Hematopoietic multipotent progenitor cell treated with erythropoietin and hydrocortisone succinate and interleukin-3 and kit ligand, for 15 days (in vitro differentiated cells): ENCODE measurements at places on chromosomes 13 and 19.

- DNase-seq, result no peak
These were observed 51.2 kb upstream of the SHKBP1 start for GRCh38 chr19:40525234-40526051.

DNA sequence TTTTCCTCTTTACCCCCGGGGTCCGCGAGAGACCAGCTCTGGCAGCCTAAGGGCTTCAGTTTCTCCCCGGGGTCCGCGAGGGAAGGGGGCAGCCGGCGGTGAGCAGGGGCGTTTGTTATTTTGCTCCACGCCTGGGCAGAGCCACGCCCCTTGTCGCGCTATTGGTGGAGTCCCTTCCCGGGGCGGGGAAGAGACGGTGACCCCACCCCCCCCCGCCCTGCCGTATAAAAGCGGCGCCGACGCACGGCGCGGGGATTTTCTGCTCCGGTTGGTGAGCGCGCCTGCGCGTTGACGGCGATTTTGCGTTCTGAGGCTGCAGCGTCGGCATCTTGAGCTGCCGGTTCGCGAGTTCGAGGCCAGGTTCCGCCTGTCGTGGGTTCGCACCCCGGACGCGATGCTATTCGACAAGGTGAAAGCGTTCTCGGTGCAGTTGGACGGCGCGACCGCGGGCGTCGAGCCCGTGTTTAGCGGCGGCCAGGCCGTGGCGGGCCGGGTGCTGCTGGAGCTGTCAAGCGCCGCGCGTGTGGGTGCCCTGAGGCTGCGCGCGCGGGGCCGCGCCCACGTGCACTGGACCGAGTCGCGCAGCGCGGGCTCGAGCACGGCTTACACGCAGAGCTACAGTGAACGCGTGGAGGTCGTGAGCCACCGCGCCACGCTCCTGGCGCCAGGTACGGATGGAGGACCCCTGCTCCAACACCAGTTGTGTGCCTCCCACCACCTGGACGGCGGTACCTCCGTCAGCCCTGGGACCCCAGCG, at the start of gene ARRDC2:
Gene ARRDC2, plus strand, starts transcription at position 254 of the 757 bp plus-strand sequence. Its CDS starts 141 bp downstream, at position 395.
- DNase-seq, result peak; percentile 93

- DNase-seq, result no peak
These were observed 12.0 kb upstream of the CYP2A13 start for GRCh38 chr19:41076286-41076685.

DNA sequence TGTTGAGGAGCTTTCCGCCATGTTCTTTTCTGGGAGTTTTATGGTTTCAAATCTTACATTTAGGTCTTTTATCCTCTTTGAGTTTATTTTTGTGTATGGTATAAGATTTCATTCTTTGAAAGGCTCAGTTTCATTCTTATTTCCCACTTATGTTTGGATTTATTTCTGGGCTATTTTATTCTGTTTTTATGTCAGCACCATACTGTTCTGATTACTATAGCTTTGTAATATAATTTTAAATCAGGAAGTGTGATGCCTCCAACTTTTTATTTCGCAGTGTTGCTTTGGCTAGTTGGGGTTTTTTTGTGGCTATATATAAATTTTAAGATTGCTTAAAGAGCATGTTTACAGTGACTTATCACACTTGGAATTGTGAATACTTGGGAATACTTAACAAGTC, 135.1 kb downstream of the SIPA1L3 start:
- no peak for DNase-seq

DNA sequence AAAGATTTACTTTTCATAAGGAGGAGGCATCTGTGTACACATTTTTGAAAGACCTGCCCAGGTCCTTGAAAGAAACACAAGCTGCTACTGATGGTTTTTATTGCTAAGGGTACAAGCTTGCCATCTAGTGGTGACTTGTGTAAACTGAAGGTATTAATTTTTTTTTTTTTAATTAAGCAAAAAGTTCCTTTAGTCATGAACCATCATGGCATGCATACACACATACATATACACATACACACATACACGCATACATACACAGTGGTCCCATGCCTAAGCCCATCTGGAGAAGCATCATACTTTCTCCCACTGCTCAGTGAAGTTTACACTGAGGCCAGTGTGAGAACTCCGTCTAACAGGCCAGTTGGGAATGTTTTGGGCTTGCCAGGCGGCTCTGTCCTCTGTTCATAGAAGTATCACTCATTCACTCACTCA, 312.5 kb downstream of the DCLK1 start:
- peak; percentile 14 for DNase-seq

DNA sequence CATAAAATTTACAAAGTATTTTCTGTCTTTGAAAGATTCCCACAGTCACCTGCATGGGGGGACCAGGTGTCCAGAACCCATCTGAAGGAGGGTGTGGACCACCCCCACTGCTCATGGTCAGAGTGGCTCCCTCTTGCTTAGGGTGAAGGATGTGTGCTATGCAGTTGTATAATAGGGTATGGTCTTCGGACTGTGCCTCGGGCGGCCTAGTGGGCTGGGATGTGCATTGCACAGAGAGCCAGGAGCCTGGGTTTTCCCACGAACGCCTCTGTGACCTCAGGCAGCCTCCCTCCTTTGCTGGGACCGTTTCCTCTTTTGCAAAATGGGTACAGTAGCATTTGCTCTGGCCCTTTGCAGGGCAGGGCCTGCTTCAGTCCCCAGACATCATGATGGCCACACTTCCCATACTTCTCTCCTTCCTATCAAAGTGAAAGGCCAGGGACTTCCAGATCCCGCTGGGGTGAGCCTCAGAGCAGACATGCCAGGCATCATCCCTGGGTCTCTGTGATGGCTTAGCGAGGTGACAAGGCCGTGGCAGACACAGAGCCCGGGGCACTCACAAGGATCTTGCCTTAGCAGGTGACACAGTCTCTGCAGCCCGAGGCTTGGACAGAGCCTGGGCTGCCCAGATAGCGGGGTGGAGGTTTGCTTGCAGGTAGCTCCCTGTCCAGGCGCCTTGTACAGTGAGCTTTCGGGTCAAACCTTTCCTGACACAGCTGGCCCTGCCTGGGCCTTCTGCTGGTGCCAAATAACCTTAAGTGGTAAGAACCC, 59.4 kb upstream of the ZNF536 start:
- no peak for DNase-seq

GRCh38 chr19:34838753-34839431, 65.9 kb upstream of the ZNF599 start:
- DNase-seq, result no peak

- DNase-seq, result no peak
These were observed 385.2 kb downstream of the PCDH20 start for GRCh38 chr13:61030445-61030844.

GRCh38 chr13:109401307-109401706, 385.1 kb downstream of the IRS2 start:
- no peak for DNase-seq

DNA sequence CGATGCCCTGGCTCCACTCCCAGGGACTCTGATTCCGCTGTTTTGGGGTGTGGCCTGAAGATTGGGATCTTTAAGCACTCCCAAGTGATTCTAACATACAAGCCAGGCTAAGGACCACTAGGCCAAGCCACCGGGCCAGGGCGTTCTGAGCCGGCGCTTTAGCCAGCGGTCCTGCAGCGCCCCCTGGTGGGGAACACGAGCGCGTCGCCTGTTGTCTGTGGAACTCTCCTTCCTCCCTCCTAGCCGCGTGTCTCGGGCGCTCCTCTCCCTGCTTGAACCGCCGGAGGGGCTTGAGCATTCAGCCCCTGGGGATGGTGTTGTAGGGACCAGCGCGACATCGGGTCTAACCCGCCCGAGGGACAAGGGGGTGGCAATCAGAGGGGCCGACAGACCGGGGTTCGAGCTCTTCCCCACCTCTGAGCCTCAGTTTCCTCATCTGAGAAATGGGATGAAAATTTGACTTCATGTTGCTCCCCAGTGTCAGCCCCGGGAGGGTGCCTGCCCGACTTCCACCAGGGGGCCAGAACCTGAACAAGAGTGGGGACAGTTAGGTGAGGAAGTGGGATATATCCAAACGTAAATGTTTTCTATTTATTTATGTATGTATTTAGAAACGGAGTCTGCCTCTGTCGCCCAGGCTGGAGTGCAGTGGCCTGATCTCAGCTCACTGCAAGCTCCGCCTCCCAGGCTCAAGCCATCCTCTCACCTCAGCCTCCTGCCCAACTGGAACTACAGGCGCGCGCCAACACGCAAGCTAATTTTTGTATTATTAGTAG, 18.0 kb upstream of the PNMA8B start:
- peak; percentile 71 for DNase-seq

GRCh38 chr13:51874651-51875050, 12.9 kb downstream of the CCDC70 start:
- no peak for DNase-seq

DNA sequence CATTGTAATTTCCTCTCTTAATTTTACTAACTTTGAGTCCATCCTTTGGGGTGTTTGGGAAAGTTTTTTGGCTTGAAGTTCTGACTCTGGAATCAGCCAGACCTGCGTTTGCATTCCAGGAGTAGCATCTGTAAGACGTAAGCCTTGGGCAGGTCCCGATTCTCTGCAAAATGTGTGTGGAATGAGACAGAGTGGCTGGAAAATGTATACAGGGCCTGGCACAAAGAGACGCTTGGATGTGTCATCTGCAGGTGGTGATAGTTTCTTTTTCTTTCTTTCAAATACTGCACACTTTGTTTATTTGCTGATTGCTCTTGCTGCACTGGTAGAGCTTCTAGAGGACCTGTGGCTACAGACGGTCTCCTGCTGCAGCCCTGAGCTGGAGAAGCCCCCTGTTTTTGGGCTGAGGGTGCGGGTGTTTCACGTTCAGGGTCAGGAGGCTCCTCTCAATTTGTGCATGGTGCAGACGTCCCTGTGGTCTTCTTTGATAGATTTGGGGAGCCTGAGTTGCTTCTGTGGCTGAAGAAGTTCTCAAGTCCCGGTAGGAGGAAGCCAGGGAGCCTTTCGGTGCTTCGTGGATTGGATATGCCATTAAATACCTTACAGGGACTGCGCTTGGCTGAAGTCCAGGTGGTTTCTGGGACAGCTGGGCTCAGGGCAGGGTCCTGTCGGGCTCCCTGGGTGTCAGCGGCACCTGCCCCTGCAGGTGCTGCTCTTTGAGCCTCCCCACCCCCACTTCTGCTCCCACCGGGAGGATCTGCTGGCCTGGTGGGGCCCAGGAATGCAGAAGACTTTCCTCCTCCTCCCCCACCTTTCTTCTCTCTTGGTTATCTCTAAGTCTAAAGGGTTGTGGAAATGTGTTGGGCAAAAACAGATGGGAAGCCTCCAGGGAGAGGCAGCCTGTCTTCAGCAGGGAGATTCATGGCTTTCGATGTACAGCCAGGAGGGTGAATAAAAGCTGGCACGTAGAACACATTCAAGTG, 44.0 kb upstream of the GAS6 start:
- DNase-seq, result no peak

- no peak for DNase-seq
These were observed 139.3 kb upstream of the ZNF507 start for GRCh38 chr19:32206065-32206464.

- no peak for DNase-seq
These were observed 534 bp upstream of the HPN start for GRCh38 chr19:35040826-35041547.

DNA sequence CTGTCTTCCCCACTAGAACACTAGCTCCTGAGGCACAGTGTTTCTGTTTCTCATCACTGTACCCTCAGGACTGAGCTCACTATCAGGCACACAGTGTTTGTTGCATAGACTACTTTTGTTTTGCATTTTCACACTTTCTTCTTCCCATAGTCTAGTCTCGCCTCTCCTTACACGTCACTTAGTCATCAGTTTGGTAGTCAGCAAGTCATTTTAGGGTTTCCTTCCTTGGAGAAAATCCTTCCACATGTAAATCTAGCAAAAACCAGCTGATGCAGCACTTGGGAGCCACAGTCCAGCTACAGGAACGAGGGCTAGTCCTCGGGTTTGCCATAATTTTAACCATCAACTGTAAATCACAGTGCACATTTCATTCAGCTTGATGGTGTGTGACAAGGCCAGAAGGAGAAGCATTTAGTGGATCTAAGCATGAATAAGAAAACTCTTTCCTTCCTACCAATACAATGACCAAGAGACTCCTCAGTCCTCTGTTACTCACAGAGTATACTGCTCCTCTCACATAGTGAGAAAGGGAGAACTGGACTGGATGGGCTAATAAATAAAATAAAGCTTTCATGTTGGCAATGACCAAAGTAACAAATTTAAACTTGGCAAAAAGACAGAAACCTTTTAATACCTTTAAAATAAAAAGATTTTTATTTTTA, 221.0 kb downstream of the KLF12 start:
- no peak for DNase-seq

GRCh38 chr13:21318891-21319532, 140.1 kb downstream of the ZDHHC20 start:
- no peak for DNase-seq

GRCh38 chr19:30647891-30648720, 275.9 kb downstream of the ZNF536 start:
- no peak for DNase-seq

DNA sequence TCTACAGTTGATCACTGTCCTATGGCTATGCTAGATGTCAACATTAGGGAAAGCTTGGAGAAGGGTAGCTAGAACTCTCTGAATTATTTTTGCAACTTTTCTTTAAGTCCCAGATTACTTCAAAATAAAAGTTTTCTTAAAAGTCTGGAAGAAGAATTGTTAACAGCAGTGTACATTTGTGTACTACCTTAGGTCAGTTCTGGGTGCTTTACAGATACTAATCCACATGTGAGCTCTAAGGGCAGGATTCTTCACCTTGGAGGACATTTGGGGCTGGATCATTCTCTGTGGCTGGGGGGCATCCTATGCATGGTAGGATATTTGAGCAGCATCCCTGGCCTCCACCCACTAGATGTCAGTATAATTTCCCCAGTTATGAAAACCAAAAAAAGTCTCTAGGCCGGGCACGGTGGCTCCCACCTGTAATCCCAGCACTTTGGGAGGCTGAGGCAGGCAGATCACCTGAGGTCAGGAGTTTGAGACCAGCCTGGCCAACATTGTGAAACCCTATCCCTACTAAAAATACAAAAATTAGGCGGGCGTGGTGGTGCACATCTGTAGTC, 2.8 kb downstream of the BRME1 start:
- peak; percentile 47 for DNase-seq

DNA sequence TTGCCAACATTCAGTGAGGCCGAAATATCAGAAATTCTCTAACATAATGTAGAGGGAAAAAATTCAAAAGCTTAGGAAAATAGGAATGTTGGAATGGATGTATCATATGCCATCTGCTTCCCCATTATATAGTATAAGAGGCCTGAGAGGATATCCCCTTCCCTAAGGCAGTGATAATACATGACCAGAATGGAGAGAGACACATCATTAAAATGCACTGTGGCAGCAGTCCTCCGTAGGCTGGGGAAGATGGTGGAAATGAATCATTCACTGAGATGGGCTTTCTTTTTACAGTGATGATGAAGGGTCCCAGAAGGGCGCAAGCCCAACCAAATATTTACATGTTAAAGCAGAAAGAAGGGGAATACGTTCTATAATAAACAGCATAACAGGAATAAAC, 799.1 kb upstream of the SPRY2 start:
- no peak for DNase-seq

GRCh38 chr19:57338877-57339276, 12.2 kb upstream of the ZNF304 start:
- DNase-seq, result no peak

GRCh38 chr19:17398902-17399527, 5.0 kb upstream of the CCDC194 start:
- no peak for DNase-seq

- no peak for DNase-seq
These were observed 211.8 kb downstream of the RBM26 start for GRCh38 chr13:79194272-79194671.

GRCh38 chr13:58085819-58086218, 454.3 kb downstream of the PCDH17 start:
- no peak for DNase-seq
